ENCODE measurements at places on chromosomes 16 and 17. TPM values are rescaled to one million over a fixed set of nuclear protein-coding genes. Genes with fewer than 3 reads are reported as not detected.

Gene GAS2L2
- 0.06 TPM for total RNA-seq

Gene SPATA32
- total RNA-seq = 0.16 TPM

Gene TOX3
- total RNA-seq = 0.30 TPM

Gene CCL5
- total RNA-seq = 1.2 TPM

Gene KRTAP17-1
- total RNA-seq = not detected

Gene QRICH2
- total RNA-seq = 1.3 TPM
